ENCODE measurements at places on chromosomes 7 and 10.

GRCh38 chr7:117285826-117286225, 37.0 kb downstream of the WNT2 start:
- DNase-seq: no peak

DNA sequence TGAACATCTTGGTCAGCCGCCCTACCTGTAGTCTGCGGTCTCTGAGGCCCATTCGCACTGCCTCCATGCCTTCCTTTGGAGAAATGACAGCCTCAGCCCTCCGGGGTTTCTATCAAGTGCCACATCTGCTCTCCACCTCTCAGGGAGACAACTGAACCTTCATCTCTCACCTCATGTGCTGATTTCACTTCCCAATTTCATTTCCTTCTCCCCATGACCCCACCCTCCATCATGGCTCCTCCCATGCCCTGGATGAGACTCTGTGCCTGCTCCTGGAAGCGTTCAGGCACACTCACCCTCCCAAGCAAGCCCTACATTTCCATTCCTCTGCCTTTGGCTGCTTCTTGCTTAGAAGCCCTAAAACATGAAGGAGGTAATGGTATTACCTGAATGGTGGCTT, 7.8 kb upstream of the SCD start:
- no peak for DNase-seq

DNA sequence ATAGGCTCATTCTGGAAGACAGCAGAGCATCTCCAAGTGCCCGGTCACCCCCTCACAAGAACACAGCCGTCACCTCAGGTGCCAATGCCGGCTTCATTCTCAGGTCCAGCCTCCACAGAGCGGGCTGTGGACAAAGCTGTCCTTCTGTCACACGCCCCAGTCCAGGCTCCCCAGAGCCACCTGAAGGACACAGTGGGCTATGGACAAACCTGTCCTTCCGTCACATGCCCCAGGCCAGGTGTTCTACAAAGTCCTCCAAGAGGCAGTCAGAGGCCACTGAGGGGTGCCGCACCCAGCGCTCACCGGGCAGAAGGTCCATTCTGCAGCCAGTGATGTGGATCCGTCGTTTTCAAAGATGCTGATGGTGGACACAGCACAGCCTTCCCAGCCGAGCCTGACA, 173.2 kb upstream of the PPP2R2D start:
- no peak for DNase-seq

- DNase-seq: no peak
Measured at GRCh38 chr7:29254591-29254990, 60.0 kb downstream of the CHN2 start.

- DNase-seq: peak; percentile 11
Measured at GRCh38 chr10:27783660-27784059, 38.0 kb upstream of the MKX start.
